ENCODE measurements at places on chromosomes 7 and 10.

- DNase-seq, result no peak
Measured at GRCh38 chr7:25860275-25861163, 291.5 kb upstream of the NFE2L3 start.

- no peak for DNase-seq
Measured at GRCh38 chr7:138630059-138630610, 71.0 kb downstream of the SVOPL start.

GRCh38 chr10:21214329-21214728 is 311.2 kb downstream of the SKIDA1 start:
- no peak for DNase-seq

GRCh38 chr7:47378728-47379395 is 203.0 kb downstream of the TNS3 start:
- no peak for DNase-seq

- no peak for DNase-seq
Measured at GRCh38 chr7:25845464-25845863, 306.5 kb upstream of the NFE2L3 start.

- DNase-seq, result no peak
Measured at GRCh38 chr10:79081353-79082034, 12.7 kb downstream of the ZMIZ1 start.

- no peak for DNase-seq
Measured at GRCh38 chr7:39099146-39099545, 121.4 kb downstream of the POU6F2 start.

- DNase-seq, result no peak
Measured at GRCh38 chr7:156963472-156963871, 14.0 kb downstream of the NOM1 start.

- no peak for DNase-seq
Measured at GRCh38 chr10:88207121-88207546, 343.7 kb downstream of the PTEN start.

GRCh38 chr7:103637726-103638125 is 191.7 kb upstream of the SLC26A5 start:
- DNase-seq, result no peak

- no peak for DNase-seq
Measured at GRCh38 chr10:36092116-36092515, 450.0 kb upstream of the FZD8 start.

DNA sequence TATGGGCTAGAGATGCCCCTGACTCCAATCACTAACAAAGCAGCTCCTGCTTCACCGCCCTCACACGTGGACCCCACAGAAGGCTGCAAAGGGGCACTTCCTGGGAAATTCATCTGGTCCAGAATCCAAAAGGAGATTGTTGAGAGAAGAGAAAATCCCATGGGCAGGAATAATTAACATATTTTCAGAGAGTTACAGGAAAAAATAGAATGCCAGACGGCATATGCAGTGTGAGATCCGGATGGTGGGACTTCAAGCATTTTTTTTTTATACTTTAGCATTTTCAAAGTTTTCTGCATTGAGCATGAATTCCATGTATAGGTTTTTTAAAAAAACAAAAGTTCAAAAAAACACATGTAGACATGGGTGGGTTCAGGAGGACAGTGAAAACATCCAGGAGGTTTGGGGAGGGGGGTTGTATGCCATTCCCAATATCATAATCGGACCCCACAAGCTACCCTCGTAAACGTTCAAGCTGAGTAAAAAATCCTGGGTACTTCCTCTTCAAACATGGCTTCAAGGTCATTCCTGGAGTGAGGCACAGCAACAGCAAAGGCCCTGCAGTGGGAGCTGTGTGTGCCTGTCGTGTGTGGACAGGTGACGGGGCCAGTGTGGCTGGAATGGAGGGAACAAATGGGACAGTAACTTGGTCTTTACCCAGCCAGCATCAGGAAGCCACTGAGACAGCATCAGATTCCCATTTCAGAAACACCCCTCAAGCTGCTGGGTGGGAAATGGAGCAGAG is 128.1 kb downstream of the SLIT1 start:
- DNase-seq, result no peak

DNA sequence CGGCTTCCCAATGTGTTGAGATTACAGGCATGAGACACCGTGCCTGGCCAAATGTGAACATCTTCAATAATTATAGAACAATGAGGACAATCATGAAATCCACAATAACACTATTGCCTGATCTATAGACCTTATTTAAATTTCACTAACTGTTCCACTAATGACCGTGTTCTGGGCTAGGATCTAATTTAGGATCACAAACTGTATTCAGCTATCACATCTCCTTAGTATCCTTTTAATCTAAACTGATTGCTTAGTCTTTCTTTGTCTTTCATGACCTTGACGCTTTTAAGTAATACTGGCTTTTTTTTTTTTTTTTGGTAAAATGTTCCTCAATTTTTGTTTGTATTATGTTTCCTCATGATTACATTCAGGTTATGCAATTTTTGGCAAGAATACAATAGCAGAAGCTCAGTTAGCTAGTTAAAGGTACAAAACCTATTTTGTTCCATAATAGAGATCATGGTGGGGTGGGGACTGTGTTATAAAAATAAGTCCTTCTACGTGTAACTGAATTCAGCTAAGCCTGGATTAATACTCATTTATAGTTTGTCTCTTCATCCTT is 158.4 kb downstream of the AOAH start:
- no peak for DNase-seq

- DNase-seq, result no peak
Measured at GRCh38 chr10:76906256-76906655, 731.4 kb downstream of the KCNMA1 start.

GRCh38 chr7:47254081-47254977 is 327.6 kb downstream of the TNS3 start:
- DNase-seq, result no peak

- DNase-seq, result no peak
Measured at GRCh38 chr10:29830531-29831512, 196.1 kb upstream of the SVIL start.

GRCh38 chr7:29815181-29816105 is 9.1 kb downstream of the WIPF3 start:
- DNase-seq, result no peak

GRCh38 chr7:44145969-44146911 is 5.1 kb upstream of the MYL7 start:
- DNase-seq, result no peak
